AG04449 (cell line): ENCODE measurements at places on chromosomes 7 and 10.

DNA sequence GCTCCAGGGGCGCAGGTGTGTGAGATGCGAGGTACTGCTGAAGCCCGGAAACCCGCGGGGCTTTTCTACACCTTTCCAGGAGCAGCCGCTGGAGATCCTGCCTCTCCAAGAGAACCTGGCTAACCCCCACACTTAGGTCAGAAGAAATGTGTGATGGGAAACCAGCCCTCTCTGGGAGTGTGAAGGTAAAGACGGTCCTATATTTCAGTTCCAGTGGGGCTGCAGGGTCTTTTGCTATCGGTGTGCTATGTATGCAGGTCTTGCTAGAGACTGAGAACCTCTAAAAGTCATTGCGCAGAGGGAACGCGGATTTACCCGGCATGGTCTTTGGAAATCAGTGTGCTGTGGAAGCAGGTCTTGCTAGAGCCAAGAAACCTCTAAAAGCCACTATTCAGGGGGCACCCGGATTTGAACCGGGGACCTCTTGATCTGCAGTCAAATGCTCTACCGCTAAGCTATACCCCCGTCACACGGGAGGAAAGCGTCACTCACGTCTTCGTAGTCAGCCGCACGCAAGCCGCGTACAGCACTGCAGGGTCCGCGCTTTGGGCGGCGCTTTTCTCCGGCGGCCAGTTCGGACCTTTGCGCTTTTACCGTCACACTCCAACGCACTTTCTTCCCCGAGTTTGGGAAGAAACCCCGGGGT is 46.0 kb downstream of the ZNF777 start:
- peak; percentile 44 for DNase-seq

DNA sequence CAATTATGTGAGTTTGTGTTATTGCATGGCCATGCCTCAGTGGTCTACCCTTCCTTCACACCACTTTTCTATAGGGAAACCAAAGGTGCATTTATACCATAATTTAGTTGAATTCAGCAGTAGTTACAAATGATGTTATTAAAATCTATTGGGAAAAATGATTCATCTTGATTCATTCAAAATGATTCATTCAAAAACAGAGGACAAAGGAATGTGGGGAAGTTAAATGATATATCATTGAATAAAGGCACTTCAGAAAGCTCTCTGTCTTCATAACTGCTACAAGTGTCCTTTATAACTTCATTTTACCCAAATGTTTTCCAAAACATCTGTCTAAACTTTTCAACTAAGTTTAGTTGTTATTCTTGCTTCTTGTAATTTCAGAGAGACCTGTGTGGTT is 722.9 kb downstream of the GRM8 start:
- no peak for DNase-seq

- DNase-seq: no peak
Measured at GRCh38 chr7:34013421-34013820, 108.1 kb downstream of the BMPER start.

DNA sequence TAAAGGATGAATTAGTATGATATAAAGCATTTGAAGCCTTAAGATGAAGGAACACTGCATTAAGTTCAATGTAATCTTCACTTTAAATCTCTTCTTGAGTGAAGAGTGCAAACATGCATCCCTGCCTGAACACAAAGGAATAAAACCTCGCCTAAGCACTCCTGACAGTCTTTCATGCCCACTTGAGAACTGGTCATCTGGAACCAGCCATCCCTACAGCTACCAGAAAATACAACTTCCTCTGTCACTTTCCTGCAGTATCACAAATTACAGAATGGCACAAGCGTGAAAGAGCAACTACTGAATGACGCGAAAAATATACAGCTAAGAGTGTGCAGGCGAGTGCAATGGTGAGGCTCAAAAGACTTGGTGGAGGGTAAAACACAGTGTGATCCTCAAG is 1079.9 kb downstream of the CNTNAP2 start:
- no peak for DNase-seq

GRCh38 chr7:51213618-51214017 is 103.0 kb downstream of the COBL start:
- DNase-seq: no peak

DNA sequence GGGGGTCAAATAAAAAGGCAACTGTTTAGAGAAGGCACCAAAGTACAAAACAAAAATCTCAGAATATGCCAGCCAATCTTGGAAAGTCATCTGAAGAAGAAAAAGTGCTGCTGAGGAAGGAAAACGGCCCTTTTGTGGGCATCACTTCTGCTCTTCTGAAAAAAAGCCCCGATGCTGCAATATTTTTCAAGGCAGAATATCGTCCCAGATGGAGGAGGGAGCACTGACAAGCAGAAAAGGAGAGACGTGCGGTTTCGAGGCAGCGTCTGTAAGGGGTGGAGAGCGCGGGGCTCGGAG is 959 bp upstream of the ATRNL1 start:
- DNase-seq: no peak

DNA sequence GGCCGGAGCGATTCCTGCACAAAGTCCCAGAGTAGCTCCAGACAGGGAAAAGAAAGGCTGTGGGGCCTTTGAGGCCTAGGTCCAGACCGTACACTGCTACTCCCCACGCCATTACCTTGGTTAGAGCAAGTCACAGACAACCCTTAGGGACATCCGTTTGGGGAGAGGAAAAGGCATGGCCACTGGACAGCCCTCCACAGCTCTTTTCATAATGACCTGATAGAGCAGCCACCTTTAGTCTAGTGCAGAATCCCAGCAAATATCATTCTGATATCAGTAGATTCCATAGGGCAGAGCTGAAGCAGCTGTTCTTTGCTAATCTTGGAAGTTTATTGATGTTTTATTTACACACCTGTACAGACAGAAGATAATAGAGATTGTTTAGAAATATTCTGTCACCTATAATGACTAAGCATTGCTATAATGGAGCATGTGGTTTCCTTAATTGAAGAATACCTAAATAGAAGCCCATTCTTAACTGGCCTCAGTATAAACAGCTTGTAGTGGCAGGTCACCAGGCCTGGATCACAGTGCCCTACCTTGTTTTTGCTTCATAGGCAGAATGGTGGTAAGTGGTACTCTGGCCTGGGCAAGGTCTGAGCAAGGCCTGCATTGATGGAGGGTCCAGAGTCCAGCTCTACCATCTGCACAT is 27.9 kb downstream of the OGDH start:
- DNase-seq: no peak

DNA sequence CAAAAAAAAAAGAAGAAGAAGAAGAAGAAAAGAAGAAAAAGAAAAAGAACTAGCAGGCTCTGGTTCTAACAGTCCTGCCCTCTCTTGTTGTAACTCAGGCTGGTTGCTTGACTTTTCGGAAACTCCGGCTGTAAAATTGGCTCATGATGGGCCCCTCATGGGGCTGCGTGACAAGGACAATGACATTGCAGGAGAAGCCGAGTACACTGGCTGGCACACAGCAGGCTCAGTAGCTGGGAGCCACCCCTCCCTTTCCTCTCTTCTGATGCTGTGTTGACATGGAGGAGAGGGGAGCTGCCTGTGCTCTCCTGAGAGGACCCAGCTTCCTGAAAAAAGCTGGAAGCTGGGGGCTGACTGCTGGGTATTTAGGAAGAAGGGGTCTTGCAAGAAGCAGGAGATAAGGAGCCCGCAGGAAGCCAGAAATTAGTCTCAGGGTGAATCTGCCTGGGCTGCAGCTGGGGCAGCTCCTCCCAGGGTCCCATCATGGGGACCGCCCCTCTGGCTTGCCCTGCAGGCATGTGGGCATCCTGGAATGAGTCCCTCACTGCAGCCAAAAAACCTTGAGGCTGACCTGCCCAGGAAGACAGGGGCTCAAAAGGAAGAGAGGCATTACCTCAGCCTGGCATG is 14.6 kb upstream of the GPR26 start:
- no peak for DNase-seq

DNA sequence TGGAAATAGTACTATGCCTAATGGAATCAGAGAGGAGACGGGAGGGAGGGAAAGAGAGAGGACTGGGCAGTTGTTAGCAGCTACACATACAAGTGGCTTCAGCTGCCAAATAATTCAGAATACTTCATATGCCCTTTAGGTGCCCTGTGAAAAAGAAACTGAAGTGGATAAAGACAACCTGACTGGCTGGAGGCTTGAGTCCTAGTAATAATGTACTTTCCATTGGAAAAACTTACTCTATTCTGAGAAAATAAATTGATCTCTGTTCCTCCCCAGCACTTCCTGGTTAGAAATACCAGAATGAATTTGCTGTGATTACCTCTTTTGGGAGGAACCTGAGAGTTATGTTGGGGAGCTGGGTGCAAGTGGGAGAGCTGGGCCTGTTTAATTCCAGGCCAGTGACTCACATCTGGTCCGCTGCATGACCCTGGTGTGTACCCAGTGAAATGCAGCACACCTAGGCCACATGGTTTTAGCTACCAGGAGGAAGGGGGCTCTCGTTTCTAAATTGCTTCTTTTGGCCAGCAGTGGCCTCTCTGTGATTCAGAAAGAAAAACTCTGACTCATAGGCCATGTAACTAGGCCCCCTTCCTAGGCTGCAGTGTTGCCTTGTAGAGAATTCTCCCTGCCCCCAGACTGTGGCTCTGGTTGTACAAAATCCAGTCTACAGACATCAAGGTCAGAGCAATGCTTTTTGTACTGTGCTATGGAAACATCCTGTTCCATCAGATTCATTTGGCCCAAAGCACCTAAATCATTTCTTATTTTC is 6.5 kb downstream of the AGFG2 start:
- DNase-seq: peak; percentile 41

DNA sequence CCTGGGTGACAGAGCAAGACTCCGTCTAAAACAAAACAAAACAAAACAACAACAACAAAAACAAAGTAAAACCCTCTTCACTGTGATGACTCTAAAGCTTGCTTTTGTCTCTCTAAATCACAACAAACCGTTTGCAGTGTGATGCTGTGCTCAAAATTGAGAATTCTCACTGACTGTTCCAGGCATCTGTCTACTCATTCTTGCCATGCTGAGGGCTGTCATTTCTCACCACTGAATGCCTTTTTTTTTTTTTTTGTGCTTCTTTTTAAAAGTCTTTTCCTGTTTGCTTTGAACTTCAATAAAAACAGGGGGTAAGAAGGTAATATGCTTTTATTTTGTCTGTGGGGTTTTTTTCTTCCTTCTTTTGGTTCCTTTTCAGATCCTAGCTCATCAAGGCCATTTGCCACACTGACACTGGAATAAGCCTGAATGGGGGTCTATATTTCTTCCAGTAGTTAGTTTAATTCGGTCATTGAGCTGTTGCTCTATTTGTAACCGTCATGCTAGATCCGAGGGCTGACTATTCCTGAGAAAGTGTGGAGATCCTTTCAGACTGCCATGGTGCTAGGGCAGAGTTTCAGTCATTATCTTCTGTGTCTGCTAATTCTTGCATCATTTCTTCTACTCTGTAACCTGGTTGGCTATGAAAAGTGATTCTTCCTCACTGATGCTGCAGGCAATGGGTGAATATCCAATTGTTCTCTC is 10.6 kb downstream of the FAS start:
- no peak for DNase-seq

GRCh38 chr7:1858435-1859265 is 188.6 kb downstream of the ELFN1 start:
- no peak for DNase-seq

DNA sequence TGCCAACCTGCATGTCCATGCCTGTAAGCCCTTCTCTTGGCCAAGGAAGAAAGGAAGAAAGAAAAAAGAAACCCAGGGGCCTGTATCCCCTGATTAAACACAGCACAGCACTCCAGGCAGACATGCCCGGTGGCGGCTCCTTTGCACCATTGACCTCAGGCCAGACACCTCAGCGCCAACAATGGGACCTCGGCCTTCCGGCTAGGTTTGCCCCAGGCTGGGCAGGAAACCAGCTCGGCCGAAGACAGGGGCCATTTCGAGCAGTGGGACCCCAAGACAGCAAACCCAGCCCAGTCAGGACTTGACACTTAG is 2.8 kb downstream of the HOXA10 start:
- no peak for DNase-seq

DNA sequence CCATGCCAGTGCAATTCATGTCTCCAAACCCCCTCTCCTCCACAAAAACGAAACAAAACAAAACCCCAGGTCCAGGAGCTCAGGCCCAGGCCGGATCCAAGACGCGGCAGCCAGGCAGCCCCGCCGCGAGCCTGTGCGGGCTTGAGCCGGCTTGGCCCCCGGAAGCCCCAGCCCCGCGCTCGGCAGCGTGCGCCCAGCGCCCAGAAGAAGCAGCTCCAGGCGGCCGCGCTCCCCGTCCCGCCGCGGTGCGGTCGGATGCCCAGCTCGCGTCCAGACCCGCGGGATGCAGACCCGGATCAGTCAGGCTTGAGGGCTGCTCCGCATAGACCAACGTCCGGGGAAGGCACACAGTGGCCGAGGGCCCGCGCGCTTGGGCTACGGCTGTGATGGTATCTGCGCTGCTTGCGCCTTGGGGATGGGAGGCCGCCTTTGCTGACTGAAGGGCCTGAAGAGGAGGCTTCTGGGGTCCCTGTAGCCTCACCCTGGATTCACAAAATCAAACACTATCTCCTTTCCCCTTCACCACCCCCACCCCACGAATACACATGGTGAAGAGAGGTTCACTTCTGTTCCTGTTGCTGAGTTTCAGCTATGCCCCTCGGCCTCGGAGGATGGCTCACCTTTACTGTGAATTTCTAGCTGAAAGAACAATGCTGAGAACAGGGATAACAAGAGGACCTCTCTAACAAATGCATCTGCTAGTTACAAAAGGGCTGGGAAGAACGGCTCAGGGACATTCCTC is 79.9 kb upstream of the EN2 start:
- no peak for DNase-seq

- DNase-seq: no peak
Measured at GRCh38 chr7:123864012-123864411, 19.0 kb downstream of the HYAL4 start.

- no peak for DNase-seq
Measured at GRCh38 chr10:132328738-132329137, 3.3 kb upstream of the LRRC27 start.

- no peak for DNase-seq
Measured at GRCh38 chr7:51357821-51358220, 41.2 kb upstream of the COBL start.

DNA sequence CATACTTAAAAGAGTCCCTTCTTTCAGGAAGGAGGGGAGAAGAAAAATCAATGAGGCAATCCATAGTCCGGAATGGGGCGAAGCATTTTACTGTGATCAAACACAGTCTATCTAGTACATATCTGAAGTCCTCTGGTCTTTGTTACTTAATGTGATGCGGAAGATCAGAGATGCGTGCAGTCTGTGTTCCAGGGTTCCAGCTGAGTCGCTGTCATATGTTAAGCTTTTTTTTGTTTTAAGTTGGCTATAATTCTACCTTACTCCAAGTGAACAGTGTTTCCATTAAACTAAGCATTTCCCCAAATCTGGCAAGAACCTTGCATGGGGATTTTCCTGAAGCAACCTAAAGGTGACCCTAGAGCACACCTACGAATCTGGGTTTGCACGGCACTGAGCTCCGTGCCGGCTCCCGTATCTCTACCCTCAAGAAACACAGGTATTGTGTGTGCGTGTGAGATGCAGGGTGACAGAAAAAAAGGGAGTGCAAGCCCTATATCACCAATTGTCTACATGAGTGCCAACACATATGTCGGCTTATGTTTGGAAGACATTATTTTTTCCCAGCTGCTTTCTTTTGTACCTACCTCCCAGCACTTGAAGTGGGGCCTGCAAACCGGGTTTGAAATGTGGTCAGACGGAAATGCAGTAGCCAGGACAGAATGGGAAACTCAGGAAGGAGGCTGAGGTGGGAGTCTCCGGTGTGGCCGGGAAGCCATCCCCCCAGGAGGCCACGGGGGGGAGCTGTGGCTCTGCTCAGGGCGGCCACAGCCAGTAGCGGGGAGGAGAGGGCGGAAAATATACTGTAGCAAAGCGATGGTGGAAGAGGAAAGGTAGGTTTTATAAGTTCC is 435.8 kb upstream of the MGMT start:
- DNase-seq: no peak

GRCh38 chr7:77862691-77863090 is 64.1 kb downstream of the PHTF2 start:
- no peak for DNase-seq

- DNase-seq: no peak
Measured at GRCh38 chr10:101050208-101051069, 11.3 kb upstream of the KAZALD1 start.
